SHP77 (cell line): ENCODE measurements at places on chromosomes 3 and 15.
A peak's percentile ranks its signal among the peaks of the same experiment; 100 is the strongest.

- DNase-seq = no peak
Measured at GRCh38 chr15:90225047-90225446, 8.7 kb downstream of the CIB1 start.

DNA sequence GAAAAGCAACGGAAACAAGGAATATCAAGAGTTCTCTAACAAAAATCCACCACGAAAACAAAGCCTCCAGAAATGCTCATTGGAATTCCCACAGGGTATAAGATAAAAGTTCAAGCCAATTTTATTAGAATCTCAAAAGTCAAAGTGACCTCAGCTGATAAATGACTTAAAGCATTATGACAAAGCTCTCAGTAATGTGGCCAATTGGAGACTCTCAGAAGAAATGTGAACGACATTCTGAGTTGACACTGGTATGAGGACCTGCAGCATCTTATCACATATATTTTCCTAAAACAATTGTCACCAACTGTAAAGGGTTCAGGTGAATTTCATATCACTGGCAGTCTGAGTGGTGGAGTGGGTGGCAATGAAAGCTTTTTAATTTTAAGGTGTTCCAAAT lies 199.1 kb downstream of the FOXP1 start:
- DNase-seq = no peak

- no peak for DNase-seq
Measured at GRCh38 chr15:74821091-74821789, 5.2 kb upstream of the CPLX3 start.

DNA sequence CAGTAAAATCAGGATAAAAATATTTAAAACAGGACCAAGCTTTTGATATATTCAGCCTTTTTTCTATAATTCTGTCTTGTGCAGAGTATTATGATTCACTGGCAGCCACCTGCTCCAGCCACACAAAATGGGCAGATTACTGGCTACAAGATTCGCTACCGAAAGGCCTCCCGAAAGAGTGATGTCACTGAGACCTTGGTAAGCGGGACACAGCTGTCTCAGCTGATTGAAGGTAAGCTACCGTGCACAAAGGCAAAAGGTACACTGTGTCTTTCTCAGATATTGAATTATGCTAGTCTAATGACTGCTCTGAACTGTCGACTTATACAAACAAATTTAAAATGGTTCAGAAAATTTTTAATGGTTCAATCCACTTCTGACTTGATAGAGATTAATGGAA lies 114.2 kb downstream of the HCN4 start:
- no peak for DNase-seq

DNA sequence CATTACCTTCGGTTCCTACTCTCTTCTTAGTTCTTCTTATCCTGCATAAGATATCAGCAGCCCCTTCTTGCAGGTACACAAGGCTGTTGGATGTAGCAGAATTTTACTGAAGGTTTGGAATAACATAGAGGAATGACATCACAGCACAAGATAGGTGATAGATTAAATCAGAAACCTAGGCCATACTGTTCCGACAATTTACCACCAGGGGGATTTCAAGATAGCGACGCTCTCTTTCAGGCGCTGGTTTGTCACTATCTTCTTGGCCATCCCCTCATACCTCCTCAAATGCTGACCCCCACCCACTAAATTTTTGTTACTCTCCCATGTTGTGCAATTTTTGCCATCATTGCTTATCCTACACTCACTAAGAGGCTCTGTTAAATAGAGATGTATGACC lies 3.5 kb downstream of the SIDT1 start:
- no peak for DNase-seq

GRCh38 chr3:99562138-99562537 lies 76.3 kb upstream of the COL8A1 start:
- no peak for DNase-seq

DNA sequence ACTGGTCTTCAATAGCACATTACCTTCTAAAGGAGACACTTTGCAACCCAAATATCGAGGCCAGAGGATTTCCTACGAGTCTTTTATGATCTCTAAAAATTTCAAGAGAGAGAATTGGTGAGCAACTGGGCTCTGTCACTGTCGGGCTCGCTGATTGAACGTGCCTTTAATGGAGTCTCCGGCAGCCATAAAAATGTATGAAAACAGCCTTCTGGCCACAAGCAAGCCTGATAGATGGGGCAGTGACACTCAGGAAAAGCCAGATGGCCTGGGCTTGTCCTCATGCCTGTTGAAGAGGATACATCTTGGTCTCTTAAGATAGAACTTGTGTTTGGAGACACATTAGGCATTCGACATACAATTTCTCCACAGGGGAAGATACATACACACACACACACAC lies 419.5 kb upstream of the PROK2 start:
- no peak for DNase-seq

- DNase-seq = peak; percentile 12
Measured at GRCh38 chr3:108022256-108023150, 68.3 kb downstream of the CD47 start.
